ENCODE measurements at places on chromosomes 16 and 17.

- peak; percentile 62 for DNase-seq
Measured at GRCh38 chr17:43388359-43389045, 10.3 kb upstream of the ARL4D start.

DNA sequence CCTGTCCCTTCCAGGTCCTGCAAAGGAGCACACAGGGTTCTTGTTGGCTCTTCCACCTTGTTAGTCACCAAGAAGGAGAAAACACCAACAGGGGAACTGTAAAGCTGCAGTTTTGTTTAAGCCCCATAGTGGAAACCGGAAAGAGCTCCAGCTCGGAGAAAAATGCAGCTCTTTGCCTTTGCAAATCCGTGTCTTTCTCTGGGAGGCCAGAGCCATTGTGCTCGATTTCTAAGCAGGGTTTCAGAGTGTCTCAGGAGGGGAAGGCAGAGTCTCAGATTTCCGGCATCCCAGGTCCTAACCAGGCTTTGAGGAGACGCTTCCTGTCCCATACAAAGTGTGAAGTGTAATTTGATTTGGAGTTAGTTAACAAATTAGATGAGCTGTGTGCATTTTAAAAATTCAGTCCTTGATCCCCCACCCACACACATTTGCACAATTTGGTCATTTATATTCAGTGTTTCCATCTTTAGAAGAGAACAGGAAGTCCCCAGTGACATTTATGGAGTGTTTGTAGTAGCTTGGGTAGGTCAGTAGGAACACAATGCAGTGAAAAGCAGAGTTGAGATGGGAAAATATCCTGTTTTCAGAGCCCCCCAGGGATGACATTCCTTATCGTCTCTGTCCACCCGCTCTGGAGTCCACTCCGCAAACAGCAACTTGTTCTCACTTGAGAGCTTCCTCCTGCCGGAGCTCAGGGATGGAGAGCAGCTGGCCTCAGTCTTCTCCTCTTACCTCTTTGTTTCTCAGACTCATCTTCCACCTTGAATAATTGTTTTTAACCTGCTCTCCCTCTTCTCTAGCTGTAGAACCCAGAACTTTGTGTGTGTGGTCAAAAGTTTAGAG, 331.9 kb downstream of the SEC14L1 start:
- no peak for DNase-seq

DNA sequence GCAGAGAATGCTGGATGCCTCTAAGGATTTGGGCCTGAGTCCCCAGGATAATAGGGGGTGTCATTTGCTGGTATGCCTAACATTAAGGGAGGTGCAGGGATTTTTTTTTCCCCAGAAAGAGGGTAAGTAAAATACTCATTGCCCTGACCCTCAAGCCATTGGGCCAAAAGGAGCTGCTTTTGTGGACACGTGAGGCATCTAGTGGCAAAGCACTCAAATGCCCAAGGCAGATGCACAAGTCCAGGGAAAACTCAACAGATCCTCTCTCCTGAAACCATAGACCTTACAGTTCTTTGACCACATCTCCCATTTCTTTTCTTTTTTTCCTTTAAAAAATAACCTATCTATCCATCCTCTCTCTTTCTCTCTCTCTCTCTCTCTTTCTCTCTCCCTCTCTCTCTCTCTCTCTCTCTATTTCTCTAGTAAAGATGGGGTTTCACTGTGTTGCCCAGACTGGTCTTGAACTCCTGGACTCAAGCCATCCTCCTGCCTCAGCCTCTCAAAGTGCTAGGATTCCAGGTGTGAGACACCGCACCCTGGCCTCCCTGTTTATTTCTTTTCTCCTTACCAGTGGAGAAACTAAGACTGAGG, 11.8 kb downstream of the IRX5 start:
- no peak for DNase-seq

GRCh38 chr17:8185582-8186445, 4.2 kb downstream of the BORCS6 start:
- peak; percentile 46 for DNase-seq

DNA sequence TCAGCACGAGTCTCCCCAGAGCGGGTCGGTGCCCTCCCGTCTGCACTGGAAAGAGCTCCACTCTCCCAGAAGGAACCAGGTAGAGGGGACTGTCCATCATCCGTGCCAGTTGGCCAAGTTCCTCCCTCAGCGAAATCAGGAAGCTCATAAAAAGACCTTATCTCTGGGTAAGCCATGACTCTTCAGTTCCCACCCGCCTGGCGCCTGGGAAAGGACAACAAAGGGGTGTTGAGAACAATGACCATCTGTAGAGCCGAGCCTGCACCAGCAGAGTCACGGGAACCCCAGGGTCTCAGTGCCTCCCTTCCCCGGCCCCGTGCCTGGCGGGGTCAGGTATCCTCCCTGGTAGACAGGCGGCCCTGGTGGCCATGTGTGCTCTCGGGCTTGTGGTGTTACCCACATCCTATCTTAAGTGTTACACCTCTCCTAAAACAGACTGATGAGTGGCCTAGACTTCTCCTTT, 190.7 kb downstream of the AXIN2 start:
- no peak for DNase-seq
